ENCODE measurements at places on chromosomes 13 and 19.

DNA sequence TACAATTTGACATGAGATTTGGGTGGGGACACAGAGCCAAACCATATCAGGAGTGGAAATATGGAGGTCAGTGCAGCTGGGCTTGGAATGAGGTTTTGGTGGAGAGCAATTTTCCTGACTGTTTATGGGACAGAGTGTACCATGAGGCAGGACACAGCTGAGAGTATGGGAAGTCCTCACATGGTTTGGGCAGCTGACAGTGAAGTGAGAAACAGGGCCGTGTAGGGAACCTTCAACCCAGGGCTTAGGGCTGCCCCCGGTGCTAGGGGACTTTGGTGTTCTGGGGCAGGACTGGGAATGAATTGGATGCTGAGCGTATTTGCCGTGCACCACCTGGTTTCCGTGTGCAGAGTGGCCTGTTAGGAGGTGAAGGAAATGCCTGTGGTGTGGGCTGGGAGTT, 6.1 kb downstream of the ZNF548 start:
- no peak for DNase-seq

- DNase-seq, result no peak
Measured at GRCh38 chr13:68713394-68713793, 1394.2 kb upstream of the ATXN8OS start.

DNA sequence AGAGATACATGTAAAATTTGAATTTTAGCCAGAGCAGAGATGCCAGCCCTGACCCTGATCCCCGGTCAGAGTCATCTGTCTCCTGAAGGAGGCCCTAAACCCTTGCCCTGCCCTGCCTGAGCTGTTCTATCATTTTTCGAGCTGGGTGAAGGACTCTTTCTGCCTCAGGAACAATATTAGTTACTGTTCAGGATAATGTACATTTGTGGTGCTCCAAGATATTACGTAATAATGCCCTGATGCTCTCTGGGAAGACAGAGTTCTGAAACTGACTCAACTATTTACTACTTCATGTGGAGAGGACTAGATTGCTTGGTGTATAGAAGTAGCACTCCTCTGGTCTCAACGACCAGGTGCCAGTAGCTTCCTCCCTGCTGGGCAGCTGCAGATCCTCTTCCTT, 37.9 kb upstream of the UBL3 start:
- DNase-seq, result no peak

DNA sequence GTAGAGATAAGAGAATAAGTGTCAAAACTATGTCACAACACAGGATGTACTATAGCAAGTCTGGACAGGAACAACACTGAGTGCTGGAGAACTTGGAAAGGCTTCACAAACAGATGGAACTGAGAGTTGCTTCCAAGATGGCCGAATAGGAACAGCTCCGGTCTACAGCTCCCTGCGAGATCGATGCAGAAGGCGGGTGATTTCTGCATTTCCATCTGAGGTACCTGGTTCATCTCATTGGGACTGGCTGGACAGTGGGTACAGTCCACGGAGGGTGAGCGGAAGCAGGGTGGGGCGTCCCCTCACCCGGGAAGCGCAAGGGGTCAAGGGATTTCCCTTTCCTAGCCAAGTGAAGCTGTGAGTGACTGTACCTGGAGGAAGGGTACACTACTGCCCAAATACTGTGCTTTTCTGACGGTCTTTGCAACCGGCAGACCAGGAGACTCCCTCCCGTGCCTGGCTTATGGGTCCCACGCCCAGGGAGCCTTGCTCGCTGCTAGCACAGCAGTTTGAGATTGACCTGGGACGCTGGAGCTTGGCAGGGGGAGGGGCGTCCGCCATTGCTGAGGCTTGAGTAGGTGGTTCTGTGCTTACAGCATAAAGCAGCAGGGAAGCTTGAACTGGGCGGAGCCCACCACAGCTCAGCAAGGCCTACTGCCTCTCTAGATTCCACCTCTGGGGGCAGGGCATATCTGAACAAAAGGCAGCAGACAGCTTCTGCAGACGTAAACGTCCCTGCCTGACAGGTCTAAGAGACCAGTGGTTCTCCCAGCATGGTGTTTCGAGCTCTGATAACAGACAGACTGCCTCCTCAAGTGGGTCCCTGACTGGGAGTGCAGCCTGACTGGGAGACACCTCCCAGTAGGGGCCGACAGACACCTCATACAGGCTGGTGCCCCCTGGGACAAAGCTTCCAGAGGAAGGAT, 46.0 kb downstream of the USP12 start:
- no peak for DNase-seq

- DNase-seq, result peak; percentile 35
Measured at GRCh38 chr13:114161644-114162532, 17.2 kb upstream of the CFAP97D2 start.

All from central memory CD4-positive, alpha-beta T cell (primary cell).